ENCODE measurements at places on chromosomes 4 and X. TPM values are rescaled to one million over a fixed set of nuclear protein-coding genes. Genes with fewer than 3 reads are reported as not detected.

TIMM17B gene
- 44.6 TPM for total RNA-seq

NAP1L3 gene
- total RNA-seq, result 3.8 TPM

IL13RA1 gene
- total RNA-seq, result 34.7 TPM

EREG gene
- 0.15 TPM for total RNA-seq

TMEM156 gene
- not detected for total RNA-seq

GLRA3 gene
- not detected for total RNA-seq

RS1 gene
- total RNA-seq, result not detected

MAGED2 gene
- 165 TPM for total RNA-seq

AFM gene
- not detected for total RNA-seq

FREM3 gene
- total RNA-seq, result not detected

GAR1 gene
- total RNA-seq, result 6.6 TPM

MTTP gene
- 0.46 TPM for total RNA-seq

CNGA1 gene
- not detected for total RNA-seq

YIPF6 gene
- 42.9 TPM for total RNA-seq

FAM200B gene
- total RNA-seq, result 51.6 TPM

SPANXA2 gene
- total RNA-seq, result not detected

RBMX2 gene
- 25.1 TPM for total RNA-seq

SLIT2 gene
- 1.1 TPM for total RNA-seq

FAM9C gene
- total RNA-seq, result not detected

PHKA2 gene
- 7.9 TPM for total RNA-seq

TGIF2LX gene
- not detected for total RNA-seq

CXCL13 gene
- not detected for total RNA-seq

SGMS2 gene
- 13.1 TPM for total RNA-seq

GYPA gene
- not detected for total RNA-seq

CLDN22 gene
- total RNA-seq, result under 0.01 TPM

INTS6L gene
- 3.3 TPM for total RNA-seq

MAGEB6 gene
- not detected for total RNA-seq

KIF4A gene
- 18.7 TPM for total RNA-seq

GAGE12G gene
- total RNA-seq, result not detected

CT45A3 gene
- not detected for total RNA-seq

SHROOM2 gene
- 12.8 TPM for total RNA-seq

MAMLD1 gene
- total RNA-seq, result 2.9 TPM

SRPX2 gene
- total RNA-seq, result 7.3 TPM

TBC1D8B gene
- total RNA-seq, result 3.0 TPM

SPIN2A gene
- total RNA-seq, result 0.34 TPM

SLITRK4 gene
- total RNA-seq, result not detected

METTL14 gene
- 15.6 TPM for total RNA-seq

ARMCX1 gene
- total RNA-seq, result 83.3 TPM

HS3ST1 gene
- 0.36 TPM for total RNA-seq

CT47A7 gene
- total RNA-seq, result not detected

RTL5 gene
- total RNA-seq, result 0.15 TPM

GC gene
- not detected for total RNA-seq

ADH1A gene
- not detected for total RNA-seq

CNKSR2 gene
- total RNA-seq, result 2.6 TPM
